ENCODE measurements at places on chromosomes 13 and 19. TPM values are rescaled to one million over a fixed set of nuclear protein-coding genes. Genes with fewer than 3 reads are reported as not detected.

- no peak for DNase-seq
These were observed 120.3 kb downstream of the TUBA3C start for GRCh38 chr13:19061278-19061677.

DNA sequence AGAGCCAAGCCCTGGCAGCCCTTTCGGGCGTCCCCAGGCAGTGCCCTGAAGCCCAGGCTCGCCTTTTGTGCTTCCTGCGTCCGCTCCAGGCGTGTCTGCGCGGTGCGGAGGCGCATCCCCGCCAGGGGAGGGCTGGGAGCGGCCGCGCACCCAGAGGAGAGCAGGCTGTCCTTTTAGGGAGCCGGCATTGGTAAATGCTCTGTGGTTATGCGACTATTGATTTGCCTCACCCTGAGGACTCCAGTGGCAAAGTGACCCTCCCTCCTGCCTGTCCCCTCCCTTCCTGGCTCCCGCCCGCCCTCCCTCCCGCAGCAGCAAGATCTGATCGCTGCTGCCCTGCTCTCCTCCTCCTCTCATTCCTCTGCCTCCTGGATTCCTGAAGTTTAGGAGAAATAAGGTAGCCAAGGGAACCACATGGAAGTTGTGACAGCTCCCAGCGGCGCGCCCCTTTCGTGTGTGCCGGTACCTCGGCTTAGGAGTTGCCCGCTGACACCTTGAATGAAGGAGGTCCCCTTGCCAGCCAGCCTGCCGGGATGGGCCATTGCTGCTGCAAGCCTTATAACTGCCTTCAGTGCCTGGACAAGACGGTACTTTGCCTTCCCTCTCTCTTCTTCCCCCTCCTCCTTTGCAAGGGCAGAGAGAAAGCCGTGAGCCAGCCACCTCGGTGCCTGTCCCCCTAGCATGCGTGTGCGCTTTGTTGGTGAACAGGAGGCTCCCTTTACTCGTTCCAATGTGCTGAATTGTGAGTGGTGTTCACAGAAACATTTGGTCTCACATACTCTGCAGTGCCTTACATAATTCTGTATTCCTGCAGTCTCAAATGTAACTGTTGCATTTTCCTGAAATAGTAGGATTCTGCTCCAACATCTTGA is 166.9 kb downstream of the SLC7A1 start:
- no peak for DNase-seq

The CD209 gene
- not detected for total RNA-seq

The CACNA1A gene
- 23.2 TPM for total RNA-seq

GRCh38 chr13:60646620-60647019 is 249.6 kb downstream of the TDRD3 start:
- no peak for DNase-seq

DNA sequence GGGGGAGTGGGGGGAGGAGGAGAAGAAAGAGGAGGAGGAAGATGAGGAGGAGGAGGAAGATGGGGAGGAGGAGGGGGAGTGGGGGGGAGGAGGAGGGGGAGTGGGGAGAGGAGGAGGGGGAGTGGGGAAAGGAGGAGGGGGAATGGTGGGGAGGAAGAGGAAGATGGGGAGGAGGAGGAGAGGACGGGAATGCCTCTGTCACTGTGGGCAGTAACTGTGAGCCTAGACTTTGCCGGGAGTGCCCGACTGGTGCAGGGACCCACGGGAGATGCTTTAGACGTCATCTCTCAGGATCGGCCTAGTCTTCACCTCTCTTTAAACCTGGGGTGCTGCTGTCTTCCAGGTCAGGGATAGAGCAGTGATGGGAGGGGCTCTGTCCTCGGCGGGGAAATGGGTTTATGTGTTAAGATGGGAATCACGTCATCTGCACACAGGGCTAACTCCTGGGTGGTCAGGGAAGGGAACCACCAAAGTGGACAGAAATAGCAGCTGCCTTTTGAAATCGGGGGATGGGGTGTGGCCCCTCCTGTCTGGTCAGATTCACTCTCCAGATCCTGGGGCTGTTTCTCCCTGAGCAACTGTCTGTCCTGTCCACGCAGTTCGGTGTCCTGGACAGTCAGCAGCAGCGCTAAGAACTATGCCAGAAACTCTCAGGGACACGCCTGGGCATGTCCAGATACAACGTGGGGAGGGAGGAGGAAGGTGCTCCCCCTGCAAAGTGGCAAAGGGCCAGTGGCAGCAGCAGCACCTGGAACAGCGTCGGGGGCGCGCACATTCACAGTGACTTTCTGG is 26.9 kb downstream of the GAS6 start:
- no peak for DNase-seq

The ITGBL1 gene
- total RNA-seq, result 0.14 TPM

DNA sequence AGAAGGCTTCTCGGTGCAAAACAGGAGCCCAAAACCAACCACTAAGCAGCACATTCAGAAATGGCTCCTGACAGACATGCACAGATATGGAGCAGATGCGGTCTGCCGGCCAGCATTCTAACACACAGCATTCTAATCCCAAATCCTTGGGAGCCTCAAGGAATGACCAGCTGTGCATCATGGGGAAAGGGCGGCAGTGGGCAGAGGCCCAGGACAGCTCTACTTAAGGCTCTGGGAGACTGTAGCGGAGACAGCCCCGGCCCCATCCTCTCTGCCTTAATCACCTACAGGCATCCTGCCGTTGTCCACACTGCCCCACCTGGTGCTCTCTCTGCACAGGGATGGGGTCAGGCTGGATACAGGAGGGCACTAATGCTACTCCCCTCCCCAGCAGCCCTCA is 1016.0 kb downstream of the UQCRFS1 start:
- no peak for DNase-seq

DNA sequence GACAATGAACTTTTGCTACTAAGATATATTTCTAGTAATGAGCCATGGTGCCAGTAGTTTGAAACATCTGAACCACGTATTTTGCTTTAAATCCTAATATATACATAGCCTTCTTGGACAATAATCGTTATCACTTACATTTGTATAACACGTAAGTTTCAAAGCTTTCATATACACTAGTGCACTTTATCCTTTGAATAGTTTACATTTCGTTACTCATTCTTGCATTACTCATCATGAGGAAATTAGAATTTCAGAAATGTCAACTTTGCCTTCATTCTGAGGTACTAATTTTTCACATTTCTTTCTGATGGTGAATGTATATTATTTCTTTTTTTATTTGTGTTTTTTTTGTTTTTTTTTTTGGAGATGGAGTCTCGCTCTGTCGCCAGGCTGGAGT is 5.8 kb downstream of the KBTBD7 start:
- no peak for DNase-seq

- DNase-seq, result no peak
These were observed 52.8 kb downstream of the MYO9B start for GRCh38 chr19:17128403-17128802.

DNA sequence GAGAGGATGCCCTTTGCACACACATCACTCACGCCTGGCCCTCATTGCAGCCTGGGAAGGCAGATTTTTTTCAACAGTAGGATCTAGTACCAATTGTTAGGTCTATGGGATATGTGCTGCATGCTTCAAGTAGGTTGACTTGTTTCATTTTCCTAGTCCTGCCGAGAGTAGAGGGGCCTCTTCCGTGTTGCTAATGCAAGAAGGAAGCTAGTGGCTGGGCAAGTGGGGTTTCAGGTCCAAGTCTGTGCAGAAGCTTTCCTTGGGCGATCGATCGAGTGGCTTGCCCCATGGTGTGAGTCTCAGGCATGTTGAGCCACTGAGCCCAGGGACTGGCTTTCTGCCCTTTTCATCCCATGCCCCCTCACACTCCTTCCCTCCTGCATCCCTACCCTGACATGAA is 13.7 kb downstream of the ILF3 start:
- DNase-seq, result no peak

GRCh38 chr13:66528944-66529576 is 701.1 kb downstream of the PCDH9 start:
- DNase-seq, result no peak

GRCh38 chr19:46802152-46802551 is 13.8 kb upstream of the SLC1A5 start:
- DNase-seq, result no peak

- DNase-seq, result no peak
These were observed 317.4 kb downstream of the NALCN start for GRCh38 chr13:101098873-101099272.

GRCh38 chr13:32737111-32737571 is 150.9 kb downstream of the PDS5B start:
- DNase-seq, result no peak

The PSG7 gene
- not detected for total RNA-seq

DNA sequence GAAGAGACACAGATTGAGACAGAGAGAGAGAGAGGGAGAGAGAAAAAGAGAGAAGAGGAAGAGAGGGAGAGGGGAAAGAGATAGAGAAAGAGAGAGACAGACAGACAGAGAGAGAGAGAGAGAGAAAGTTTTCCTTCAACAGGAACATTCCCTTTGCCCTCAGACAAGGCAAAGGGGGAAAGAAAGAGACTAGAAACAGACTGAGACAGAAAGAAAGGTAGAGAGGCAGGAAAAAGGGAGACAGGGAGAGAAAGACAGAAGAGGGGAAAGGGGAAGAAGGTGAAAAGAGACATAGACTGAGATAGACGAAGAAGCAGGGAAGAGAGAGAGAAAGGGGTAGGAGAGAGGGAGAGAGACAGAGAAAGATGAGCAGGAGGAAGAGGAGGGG is 18.5 kb upstream of the ZNF175 start:
- no peak for DNase-seq

DNA sequence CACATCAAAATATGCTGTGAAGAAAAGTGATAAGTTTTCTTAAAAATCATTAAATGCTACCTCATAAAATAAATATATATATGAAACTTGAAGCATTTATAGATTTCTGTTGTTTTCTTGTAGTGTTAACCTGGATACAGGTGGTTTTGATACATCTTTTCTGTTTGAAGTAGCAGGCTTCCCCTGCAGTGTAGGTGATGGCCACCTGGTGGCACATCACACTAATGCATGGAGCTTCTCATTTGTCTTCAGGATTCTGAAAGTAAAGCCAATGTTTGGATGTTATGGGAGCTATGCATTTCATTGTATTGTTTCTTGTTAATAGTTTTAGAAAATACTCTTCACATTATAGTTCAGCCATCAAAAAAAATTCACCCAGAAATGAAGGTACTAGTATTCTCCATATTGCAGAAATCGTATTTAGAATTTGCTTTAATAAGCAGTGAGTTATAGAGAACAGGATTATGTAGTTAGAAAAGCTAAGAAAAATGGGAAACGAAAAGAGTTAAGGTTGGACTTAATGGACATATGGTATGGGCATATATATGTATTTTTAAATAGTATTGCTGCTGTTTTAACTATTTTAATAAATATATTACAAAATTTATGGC is 18.7 kb downstream of the GPR180 start:
- DNase-seq, result no peak

The TNNI3 gene
- 2.1 TPM for total RNA-seq

- DNase-seq, result no peak
These were observed 19.9 kb downstream of the NWD1 start for GRCh38 chr19:16739546-16739945.

The PSG5 gene
- total RNA-seq, result not detected

The MEIS3 gene
- 43.2 TPM for total RNA-seq

DNA sequence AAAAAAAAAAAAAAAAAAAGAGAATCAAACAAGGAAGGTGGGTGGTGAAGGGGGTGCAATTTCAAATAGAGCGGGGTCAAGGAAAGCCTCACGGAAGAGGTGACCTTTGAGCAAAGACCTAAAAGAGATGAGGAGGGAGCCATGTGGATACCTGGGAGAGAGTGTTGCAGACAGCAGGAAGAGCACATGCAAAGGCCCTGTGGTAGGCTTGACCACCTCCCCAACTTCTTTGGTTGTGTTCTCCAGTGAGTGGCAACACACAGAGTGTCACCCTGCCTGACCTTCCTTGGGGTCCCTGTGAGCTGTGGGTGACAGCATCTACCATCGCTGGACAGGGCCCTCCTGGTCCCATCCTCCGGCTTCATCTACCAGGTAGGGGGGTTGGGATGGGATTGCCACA is 11.4 kb downstream of the PALM3 start:
- no peak for DNase-seq

Measured in type B pancreatic cell (in vitro differentiated cells).